BE2C (cell line): ENCODE measurements at places on chromosomes 1 and 21.

- DNase-seq = no peak
These were observed 128.8 kb downstream of the KCNJ6 start for GRCh38 chr21:37787456-37787855.

DNA sequence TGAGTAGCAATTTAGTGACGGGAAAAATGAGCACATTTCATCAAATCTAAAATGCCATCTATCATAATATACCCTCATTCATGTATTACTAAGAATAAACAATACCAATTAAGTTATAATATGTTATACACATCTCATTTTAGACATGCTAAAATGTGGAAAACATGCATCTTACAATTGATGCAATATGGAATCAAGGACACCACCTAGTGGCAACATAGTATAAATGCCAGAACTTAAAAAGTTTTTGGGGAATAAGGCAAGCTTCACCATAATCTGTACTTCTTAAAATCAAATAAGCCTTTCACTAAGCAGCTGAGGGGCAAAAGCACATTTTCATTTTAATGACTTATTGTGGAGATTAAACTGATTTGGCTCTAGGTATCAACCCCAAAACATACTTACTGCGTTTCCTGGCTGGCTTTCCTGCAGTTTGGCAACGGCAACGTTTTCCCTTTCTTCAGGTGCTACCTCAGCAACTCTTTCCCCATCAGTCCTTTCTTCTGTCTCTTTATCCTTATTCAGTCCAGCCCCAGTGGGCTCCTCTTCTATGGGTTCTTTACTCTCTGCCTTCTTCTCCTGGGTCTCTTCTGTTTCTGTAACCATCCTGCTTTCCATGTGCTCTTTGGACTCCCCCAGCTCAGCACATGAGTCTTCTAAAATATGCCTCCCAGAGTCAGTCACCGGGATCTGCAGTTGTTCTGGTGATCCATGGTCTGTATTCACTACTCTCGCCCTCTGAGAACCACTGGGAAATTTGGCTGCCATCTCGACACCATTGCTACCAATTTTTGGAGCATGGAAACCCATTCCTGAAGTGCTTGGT is 11.4 kb downstream of the SDE2 start:
- DNase-seq = no peak

DNA sequence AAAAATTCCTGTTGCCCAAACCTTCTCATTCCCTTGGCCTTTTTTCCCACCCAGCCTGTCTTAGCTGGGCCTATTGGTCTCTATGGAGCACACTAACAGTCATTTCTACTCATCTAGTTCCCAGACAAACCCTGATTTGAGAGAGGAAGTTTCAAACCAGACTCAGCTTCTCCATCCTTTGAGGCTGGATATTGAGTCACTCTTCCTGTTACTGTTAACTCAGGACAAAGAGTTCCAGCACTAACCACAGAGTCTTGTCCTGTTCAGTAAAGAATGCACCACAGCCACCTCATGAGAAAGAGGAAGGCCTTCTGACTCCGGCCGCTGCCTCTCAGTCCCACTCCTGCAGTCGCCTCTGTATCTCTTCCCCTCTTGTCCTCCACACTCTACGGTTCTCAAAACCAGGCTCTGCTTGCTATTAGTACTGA is 137.8 kb downstream of the PTPRC start:
- DNase-seq = no peak

GRCh38 chr1:27804791-27805190 is 25.8 kb upstream of the PPP1R8 start:
- DNase-seq = no peak

DNA sequence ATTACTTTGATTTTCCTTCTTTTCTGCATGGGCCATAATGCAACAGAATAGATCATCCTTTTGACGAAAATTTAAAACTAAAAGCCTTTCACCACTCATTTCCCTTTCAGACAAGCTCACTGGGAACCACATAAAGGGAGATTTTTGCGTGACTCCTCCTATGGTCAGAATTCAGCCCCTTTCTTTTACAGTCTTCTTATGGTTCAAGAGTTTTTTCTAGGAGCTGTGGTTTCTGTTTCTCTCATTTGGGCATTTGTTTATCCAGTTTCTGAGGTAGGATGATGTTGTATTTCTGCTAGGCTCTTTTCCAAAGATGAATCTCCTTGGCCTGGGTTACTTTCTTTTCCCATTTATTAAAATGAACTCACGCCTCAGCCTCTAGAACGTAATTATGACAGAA is 16.9 kb downstream of the RGS1 start:
- no peak for DNase-seq

DNA sequence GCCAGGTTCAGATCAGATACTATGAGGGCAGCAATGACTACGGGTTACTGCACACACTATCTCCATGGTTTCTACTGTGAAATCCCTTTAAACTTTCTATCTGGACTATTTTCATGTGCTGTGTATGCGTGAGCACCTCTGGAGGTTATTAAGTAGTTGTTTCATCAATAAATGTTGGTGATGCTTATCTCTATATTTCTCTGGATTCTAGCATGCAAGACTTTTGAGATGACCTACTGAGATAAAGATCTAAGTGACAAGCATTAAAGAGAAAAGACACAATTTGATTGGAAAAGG is 194.0 kb downstream of the NRIP1 start:
- no peak for DNase-seq

- DNase-seq = no peak
These were observed 140.7 kb upstream of the WNT4 start for GRCh38 chr1:22283596-22283995.

- DNase-seq = no peak
These were observed 132.0 kb upstream of the ZBTB40 start for GRCh38 chr1:22319608-22320007.
